ENCODE measurements at places on chromosomes 5 and 9.

- DNase-seq: no peak
These were observed 73.4 kb upstream of the TAF11L2 start for GRCh38 chr5:17424674-17425073.

GRCh38 chr5:149371296-149371962 is 7.7 kb downstream of the IL17B start:
- no peak for DNase-seq

DNA sequence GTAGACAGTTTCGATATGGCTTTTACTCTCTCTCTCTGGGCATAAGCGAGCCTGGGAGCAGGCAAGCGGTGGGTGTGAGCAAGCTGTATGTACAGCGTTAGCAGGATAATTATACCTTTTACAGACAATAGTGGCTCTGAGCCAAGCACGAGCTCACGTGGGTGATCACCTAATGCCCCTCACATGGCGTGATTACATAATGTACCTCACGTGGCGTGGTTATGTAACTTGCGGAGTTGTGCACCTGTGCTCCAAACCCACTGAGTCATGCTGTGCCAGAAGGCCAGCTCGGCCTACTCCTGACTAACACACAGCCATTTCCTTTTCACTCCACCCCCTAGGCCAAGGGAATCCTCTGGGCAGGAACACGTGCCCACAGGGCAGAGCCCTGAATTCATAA is 797.2 kb downstream of the EFNA5 start:
- no peak for DNase-seq

GRCh38 chr5:151811593-151812321 is 40.0 kb downstream of the G3BP1 start:
- no peak for DNase-seq

GRCh38 chr9:105507096-105507790 is 50.7 kb upstream of the FKTN start:
- DNase-seq: no peak

DNA sequence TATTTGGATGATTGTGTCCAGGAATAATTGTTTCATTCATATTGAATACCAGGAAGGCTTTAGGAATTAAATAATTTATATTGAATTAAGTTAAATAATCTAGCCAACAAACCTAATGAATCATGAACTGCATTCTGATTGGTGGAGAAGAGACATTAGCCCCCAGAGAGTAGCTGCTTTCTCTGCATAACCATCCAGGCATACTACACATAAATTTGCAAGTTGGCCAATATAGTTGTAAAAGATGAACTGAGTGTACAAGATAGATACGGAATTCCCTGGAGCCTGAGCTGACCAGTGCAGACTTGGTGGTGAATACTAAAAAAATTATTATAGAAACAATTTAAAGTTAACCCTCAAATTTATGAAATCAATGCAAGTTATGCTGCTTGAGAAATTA is 311.8 kb upstream of the KIF2A start:
- DNase-seq: no peak

GRCh38 chr9:128286440-128286839 is 10.4 kb downstream of the SWI5 start:
- no peak for DNase-seq

GRCh38 chr9:110891760-110892159 is 146.5 kb downstream of the LPAR1 start:
- no peak for DNase-seq

DNA sequence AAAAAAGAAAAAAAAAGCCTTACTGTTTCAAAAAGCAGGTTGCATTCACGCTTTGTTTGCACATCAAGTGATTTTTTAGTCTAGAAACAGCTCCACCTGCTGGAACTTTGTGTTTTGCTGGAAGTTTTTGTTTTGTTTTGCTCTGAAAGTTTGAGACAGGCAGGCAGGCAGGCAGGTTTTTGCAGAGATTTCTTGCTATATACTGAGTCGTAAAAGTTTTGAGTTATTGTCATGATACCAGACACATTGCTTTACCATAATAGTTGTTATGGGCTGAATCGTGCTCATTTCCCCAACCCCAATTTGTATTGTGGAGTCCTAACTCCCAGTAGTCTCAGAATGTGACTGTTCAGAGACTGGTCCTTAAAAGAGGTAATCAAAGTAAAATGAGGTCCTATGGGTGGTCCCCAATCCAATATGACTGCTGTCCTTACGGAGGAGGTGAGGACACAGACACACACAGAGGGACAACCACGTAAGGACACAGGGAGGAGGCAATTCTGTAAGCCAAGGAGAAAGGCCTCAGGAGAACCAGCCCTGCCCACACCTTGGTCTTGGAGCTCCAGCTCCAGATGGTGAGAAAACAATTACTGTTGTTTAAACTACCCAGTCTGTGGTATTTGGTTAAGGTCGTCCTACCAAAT is 20.9 kb downstream of the OR2Y1 start:
- peak; percentile 5 for DNase-seq

- no peak for DNase-seq
These were observed 1926.3 kb upstream of the WWC1 start for GRCh38 chr5:166365164-166365563.

GRCh38 chr5:32223972-32224609 is 50.0 kb upstream of the GOLPH3 start:
- no peak for DNase-seq

GRCh38 chr9:68719847-68720246 is 14.8 kb downstream of the PIP5K1B start:
- DNase-seq: no peak

GRCh38 chr5:54544044-54544443 is 26.5 kb downstream of the SNX18 start:
- DNase-seq: no peak

DNA sequence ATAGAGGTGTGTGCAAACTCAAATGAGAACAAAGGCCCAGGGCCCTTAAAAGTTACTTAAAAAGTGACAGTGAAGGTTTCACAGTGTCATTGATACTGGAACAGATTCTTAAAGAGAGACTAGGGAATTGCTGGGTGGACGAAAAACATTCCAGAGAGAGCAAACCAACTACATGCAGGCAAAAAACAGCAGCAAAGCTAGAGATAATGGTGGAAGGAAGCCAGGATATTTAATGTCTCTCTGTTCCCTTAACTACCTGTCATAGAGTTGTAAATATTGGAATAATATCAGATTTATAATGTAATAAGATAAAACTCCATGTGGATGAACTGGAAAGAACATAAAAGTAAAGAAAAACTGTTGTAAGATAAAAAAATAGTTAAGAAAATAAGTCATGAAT is 508.6 kb downstream of the TAF11L14 start:
- DNase-seq: no peak

DNA sequence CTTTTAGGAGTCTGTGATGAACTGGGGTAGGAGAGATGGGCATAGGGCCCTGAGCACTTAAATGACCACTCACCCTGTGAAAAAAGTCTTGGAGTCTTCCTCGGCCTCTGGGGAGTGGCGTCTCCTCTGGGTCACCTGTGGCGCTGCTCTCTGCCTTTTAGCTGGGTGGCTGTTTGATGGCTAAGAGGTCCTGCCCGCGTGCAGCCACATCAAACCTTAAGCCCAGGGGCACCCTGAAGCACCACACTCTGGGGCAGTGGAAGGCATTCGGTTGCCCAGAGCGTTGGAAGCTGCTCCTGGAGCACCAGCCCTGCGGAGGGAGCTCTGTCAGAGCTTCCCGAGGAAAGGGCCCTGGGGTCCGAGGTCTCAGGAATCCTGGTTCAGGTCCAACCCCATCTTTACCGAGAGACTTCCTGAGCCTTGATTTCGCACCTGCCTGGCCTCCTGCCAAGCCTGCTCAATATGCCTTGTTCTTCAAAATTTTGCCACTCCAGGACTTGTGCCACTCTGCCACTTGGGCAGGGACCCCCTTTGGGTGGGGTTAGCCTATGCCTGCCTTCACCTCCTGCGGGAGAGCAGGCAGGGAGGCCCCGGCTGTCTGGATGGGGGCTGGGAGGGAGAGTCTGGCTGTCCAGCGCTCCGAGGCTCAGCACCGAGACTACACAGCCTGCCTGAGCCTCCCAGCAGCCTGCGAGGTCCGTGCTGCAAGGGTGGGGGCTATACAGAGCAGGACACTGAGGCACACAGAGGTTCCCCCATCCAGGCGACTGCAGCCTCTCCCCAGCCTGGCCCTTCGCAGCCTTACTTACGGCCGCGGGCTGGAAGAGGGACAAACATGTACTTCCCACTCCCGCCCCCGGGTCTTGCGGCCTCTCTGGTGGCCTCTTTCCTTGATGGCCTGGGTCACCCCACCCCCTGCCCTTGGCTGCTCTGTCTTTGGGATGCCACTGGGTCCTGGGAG is 63.4 kb upstream of the RNU6ATAC start:
- no peak for DNase-seq

GRCh38 chr9:9679433-9679832 is 933.4 kb downstream of the PTPRD start:
- no peak for DNase-seq

- DNase-seq: no peak
These were observed 1353.7 kb upstream of the ACO1 start for GRCh38 chr9:31030741-31031202.

DNA sequence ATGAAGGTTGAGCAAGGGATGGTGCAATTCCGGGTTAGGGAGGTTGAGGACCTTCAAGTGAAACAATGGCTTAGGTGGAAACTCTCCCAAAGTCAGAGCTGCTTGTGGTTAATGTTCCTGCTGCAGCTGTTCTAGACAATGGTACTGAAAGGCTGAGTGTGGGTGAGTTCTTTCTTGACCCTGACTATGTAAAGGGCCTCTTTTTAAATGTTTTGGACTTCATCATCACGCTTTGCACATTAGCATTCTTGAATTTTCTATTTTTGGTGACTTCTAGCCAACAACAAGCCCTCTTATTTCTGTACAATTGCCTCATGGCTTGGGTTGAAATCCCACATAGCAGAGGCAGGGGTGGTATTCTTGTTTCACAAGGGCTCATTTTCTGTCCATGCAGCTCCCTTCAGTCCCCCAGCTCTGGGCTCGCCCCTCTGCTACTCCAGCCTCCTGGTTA is 136.3 kb upstream of the ANKRD55 start:
- DNase-seq: no peak

- DNase-seq: no peak
These were observed 23.8 kb upstream of the AP3B1 start for GRCh38 chr5:78318337-78318736.

DNA sequence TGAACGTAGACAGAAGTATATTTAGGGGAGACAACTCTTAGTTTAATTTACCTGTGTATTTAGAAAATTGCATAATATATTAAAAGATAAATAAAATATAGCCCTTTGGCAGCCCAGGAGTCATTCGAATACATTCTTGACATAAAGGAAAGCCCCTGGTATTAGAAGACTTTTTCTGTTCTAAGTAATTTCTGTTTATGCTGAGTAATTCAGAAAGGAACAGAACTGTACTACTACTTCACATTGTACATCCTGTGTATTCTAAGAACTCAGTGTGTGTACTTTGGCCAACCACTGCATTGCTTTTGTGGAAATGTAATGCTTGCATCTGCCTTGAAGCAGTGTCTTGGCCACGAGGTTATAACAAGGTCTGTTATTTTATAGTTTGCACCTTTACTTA is 136.4 kb downstream of the KDM4C start:
- DNase-seq: no peak

DNA sequence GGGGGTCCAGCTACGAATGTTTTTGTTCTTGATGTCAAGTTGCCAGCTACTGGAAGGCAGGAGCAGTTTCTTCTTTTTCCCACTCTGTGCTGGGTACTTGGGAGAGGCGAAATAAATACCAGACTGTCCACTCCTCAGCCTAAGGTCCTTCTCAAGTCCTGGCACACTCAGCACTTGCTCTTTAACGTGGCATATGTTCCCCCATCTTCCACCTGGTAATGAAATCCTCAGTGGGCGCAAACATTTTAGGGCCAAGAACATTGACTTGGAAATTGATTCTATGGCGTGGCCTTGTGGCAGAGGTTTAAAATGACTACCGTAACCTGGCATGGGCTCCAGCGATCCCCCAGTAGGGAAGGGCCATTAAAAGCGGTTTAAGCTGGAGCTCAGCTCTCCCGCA is 51.1 kb upstream of the UBTD2 start:
- no peak for DNase-seq

DNA sequence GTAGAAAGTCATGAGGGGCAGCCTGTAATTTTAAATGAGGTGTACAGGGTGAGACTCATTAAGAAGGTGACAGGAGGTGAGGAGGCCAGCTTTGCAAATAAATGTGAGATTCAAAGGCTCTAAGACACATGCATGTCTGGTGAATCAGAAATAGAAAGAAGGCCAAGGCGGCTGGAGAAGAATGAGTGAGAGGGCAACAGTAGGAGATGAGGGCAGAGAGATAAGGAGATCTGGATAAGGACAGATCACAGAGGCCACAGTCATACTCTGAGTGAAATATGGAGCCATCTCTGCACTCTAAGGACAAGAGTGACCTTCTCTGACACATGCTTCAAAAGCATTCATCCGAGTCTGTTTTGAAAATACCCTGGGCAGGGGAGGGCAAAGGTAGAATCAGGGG is 90.7 kb downstream of the RAD23B start:
- no peak for DNase-seq

DNA sequence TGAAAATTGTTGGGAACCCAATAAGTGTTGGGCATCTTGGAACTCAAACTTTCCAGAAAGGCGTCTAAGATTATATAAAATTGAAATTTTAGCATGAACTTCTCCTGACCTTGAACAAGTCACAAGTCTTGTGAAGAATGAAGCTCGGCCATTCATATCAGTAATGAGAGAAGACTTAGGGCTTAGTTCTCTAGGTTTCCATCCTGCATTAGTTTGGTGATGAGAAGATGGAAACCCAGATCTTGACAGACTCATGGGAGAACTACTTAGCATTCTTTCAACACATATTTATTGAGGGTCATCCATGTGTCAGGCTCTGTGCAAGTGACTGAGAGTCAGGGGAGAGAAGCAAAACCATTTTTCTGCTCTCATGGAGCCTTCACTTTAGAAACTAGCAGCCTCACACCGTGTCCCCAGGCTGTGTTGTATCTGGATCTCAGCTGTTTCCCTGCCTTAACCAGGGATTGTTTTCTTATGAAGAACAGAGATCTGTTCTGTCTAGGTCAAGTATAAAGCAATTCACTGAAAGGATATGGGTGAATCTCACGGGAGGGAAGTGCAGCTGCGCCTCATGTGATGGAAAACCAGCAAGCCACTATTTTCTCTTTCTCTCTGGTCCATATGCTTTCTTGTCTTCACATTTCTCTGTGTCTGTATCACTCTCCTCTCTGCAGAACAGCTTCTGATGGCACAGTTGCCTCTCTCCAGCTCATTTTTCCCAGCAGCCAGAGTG is 3.4 kb downstream of the GARNL3 start:
- DNase-seq: no peak

GRCh38 chr5:10235350-10235749 is 14.3 kb downstream of the ATPSCKMT start:
- no peak for DNase-seq

GRCh38 chr5:137636830-137637714 is 98.8 kb downstream of the KLHL3 start:
- DNase-seq: no peak

GRCh38 chr5:120479066-120479465 is 15.0 kb downstream of the PRR16 start:
- no peak for DNase-seq

GRCh38 chr5:66322786-66323528 is 178.9 kb downstream of the SREK1 start:
- no peak for DNase-seq
